ENCODE measurements at places on chromosomes 1 and 21. TPM values are rescaled to one million over a fixed set of nuclear protein-coding genes. Genes with fewer than 3 reads are reported as not detected.

The CFAP126 gene
- 0.09 TPM for total RNA-seq

The CNTN2 gene
- 0.28 TPM for total RNA-seq

DNA sequence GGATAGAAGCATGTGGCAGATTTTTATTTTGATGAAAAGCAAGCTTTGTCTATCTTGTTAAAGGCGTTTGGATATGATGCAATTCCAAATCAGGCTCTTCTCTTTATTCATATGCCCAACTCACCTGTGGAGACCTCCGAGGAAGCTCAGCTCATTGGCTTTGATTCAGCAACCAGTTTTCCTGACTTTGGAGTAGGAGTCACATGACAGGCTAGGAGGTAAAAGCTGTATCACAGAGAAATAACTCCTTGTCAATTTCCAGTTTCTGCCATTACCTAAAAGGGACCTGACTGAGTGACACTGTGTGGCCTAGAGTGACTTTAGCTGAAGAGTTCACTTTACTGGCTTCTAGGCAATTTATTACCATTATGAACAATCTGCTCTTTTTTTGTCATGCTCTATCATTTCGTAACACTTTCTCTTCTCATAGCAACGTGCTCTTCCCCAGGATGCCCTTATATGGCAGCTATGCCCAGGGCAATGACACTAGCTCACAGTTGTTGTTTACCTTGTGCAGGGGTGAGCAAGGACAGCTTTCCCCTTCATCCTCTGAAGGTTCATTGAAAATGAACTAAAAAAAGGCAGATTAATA, 107.2 kb downstream of the KCNK1 start:
- no peak for DNase-seq

DNA sequence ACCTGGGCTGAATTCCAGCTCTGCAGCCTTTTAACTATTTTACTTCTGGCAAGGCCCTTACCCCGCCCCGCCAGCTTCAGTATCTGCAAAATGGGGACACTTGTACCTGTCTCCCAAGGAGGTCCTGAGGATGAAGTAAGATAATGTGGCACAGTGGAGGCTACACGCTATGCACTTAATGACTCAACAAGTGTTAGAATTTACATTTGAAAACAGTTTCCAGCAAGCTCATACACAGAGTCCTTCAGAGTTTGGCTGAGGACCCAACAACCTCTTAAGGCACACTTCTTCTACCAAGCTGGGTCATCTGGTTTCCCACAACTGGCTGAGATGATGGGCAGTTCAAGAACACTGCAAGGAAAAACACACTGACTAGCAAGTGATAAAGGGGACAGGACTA, 30.2 kb upstream of the SLC22A15 start:
- no peak for DNase-seq

- DNase-seq: no peak
Measured at GRCh38 chr1:67792103-67792502, 41.2 kb downstream of the GNG12 start.

GRCh38 chr1:152251391-152251790, 27.4 kb upstream of the HRNR start:
- no peak for DNase-seq

Data from thymus (tissue), 14 donors.